ENCODE measurements at places on chromosomes 3 and 15.

DNA sequence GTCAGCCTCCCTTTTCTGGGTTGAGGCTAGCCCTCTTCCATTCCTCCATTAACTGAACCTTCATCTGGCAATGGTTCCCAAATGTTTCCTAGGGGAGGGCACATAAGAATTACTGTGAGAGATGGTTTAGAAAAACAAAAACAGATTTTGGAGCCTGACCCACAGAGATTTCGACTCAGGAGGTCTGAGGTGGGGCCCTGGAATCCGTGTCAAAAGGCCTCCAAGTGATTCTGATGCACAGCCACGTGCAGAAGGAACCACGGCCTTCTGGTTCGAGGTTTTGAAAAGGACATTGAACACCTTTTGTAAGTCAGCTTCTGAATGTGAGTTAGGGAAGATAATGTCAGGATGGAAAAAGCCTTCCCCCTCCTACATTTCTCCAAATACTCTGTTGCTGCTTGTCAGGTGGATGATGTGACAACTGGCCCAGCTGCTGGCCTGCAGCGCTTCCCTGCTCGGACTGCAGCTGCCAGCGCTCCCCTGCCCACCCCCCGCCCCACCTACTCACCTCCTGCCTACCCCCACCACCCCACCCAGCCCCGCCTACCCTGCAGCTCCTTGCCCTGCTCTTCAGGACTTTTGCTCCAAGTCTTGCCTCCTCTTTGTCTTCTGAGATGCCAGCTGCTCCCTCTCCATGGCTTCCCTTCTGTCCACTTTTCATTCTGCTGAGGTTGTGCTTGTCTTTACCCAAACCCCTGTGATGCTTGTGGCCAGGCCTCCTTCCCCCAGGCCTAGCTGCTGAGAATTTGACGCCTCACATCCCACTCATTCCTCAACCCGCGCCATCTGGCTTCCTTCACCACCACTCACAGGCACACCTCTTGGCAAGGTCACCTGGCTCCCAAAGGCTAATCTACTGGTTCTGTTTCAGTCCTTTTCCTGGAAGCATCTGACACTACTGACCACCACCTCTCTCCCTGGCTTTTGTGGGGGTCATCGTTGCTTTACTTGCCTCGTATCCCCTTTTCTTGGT is 6.6 kb downstream of the EHD4 start:
- DNase-seq = no peak

DNA sequence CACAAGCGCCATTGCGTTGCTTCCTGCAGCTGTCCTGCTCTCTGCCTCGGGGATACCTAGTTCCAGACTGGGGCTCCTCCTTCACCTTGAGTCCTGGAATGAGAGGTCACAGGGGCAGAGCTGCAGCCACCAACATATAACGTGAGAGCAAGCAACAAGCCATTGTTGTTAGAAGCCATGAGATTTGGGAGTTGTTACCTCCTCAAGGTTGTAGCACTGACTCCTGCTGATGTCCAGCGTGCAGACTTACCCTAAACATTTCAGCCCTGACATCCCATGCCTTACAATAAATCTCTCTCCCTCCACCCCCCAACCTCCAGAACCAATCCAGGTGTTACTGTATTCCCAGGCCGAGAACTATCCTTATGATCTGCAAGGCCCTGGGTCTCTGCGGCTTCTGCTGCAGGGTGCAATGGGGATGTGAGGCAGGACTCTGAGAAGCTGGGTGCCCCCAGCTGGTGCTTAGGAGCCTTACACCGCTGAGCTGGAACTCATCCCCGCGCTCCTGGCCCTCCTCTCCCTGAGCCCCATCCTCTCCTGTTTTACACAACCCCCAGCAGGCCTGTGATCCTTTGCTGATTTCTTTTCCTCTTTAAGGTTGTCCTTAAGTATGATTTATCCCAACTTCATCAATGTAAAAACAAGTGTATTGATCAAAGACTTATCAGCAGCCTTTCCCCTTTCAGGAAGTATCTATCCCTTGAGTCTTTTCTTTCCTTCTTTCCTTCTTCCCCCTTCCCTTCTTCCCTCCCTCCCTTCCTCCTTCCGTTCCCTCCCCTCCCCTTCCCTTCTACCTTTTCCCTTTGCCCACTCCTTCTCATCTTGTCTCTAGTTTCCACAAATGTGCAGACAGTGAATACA is 84.2 kb upstream of the ABHD2 start:
- no peak for DNase-seq

DNA sequence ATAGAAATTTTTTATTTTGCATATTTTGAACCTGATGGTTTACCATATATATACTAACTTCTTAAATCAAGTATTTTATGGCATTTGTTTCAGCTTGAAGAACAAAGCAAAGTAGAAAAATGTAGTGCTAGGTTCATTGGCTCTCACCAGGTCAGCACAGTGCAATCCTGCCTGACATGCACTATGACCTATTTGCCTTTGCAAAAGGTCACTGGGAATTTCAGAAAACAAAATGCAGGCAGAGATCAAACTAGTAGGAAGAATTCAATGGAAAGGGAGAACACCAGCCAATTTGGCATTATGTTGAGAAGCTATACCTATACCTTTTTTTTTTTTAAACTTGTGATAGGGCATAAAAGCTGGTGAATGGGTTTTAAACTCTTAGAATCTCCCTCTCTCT is 329.8 kb upstream of the SGO1 start:
- no peak for DNase-seq

DNA sequence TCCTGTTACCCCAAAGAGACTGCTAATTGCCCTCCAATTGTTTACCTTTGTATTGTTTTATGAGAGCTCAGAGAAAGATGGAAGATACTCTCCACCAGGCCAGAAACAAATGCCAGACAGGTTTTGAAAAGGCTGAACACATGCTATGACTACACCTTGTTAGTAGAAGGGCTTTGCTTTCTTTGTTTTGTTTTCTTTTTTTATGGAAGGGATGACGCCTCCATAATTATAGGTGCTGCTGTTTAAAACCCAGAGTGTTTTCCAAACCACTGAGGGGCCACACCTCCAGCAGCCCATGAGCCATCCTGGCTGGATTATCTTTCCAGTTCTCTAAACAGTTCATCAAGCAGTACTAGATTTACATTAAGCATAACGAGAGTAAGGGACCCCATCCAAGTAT is 5.6 kb upstream of the FOXP1 start:
- no peak for DNase-seq

GRCh38 chr15:23561914-23562313 is 3.6 kb upstream of the MKRN3 start:
- DNase-seq = no peak

GRCh38 chr3:169694117-169694516 is 30.6 kb upstream of the MECOM start:
- DNase-seq = no peak

DNA sequence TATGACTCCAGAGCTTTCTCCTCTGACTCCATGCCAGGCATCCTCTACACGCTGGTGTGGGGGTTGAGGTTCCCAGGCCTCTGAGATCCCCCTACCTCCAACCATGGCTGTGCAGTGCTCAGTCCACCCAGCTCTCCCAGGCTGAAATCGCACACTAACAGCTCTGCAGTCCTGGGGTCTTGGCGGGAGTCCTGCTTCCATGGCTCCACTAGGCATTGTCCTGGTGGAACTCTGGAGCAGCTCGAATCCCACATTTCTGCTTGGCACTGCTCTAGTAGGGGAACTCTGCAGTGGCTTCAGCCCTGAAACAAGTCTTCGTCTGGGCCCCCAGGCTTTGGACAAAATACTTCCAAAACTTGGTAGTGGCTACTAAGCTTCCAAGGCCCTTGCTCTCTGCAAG is 50.7 kb downstream of the ROPN1B start:
- DNase-seq = no peak

- no peak for DNase-seq
Measured at GRCh38 chr3:120497336-120497735, 46.5 kb upstream of the FSTL1 start.
